Astrocyte of the hippocampus (primary cell): ENCODE measurements at places on chromosomes 3 and 15.

- no peak for DNase-seq
Observed at GRCh38 chr3:179962629-179963387, 73.9 kb downstream of the PEX5L start.

GRCh38 chr15:90701048-90701447 lies 16.1 kb upstream of the BLM start:
- DNase-seq, result no peak

- DNase-seq, result no peak
Observed at GRCh38 chr15:50232791-50233190, 32.7 kb downstream of the HDC start.

GRCh38 chr3:194874783-194875182 lies 189.1 kb downstream of the FAM43A start:
- no peak for DNase-seq

DNA sequence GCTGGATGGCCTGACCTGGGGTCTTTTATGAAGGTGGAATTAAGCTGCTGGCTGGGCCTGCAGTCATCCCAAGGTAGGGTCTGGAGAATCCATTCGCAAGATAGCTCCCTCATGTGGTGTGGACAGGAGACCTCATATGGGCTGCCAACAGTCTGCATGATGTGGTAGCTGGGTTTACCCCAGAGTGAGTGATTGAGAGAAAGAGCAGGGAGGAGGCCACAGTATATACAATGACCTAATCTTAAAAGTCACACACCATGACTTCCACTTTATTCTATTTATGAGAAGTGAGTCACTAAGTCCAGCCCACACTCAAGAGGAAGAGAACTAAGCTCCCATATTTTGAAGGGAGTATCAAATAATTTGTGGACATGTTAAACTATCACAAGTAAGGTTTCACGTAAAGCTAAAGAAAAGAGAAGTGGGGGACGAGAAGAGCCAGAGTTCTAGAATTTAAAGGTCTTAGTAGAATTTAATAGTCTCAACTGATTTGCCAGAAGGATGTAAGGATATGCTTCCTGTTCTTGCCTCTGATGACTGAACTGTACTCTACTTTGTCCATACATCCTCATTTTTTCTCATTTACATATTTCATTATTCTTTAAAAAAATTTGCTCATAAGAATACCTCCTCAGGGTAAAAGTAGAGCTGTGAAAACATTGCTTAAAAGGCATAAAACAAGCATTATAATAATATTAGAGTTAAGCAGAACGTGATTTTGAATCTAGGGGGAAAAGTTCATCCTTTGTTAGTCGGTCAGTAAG lies 184.4 kb downstream of the PEX5L start:
- DNase-seq, result peak; percentile 16

DNA sequence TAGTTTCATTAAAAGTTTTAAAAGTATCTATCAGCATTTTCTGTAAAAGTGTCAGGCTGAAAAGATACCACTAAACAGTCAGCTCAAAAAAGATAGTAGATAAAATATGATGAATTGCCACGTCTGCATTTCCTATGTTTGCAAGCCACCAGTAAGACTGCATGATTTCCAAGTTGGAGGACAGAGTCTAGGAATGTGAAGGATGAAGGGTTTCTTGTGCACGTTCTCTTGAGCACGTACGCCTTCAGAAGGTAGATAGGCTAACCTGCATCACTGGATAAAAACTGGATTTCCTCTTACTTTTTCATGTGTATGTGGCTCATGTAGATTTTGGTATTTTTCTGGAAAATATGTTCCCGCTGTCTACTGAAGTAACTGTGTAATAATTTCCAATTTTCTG lies 9.9 kb upstream of the SEMA6D start:
- no peak for DNase-seq

GRCh38 chr3:123432832-123433523 lies 15.9 kb downstream of the ADCY5 start:
- no peak for DNase-seq

GRCh38 chr3:14120111-14120920 lies 4.4 kb downstream of the CHCHD4 start:
- DNase-seq, result no peak

- DNase-seq, result no peak
Observed at GRCh38 chr3:72577190-72577589, 271.1 kb downstream of the SHQ1 start.

DNA sequence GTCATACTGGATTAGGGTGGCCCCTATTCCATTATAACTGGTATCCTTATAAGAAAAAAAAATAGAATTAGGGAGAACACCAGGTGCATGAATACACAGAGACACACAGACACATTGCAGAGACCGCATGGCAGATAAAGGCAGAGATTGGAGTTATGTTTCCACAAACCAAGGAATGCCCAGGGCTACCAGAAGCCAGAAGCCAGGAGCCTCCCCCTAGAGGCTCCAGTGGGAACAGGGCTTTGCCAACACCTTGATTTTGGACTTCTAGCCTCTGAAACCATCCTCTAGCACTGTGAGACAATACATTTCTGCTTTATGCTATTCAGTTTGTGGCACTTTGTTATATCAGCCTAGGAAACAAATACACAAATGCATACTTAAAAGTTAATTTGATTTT lies 10.4 kb downstream of the GOLM2 start:
- DNase-seq, result no peak

- no peak for DNase-seq
Observed at GRCh38 chr3:124530916-124531315, 199.3 kb upstream of the UMPS start.

DNA sequence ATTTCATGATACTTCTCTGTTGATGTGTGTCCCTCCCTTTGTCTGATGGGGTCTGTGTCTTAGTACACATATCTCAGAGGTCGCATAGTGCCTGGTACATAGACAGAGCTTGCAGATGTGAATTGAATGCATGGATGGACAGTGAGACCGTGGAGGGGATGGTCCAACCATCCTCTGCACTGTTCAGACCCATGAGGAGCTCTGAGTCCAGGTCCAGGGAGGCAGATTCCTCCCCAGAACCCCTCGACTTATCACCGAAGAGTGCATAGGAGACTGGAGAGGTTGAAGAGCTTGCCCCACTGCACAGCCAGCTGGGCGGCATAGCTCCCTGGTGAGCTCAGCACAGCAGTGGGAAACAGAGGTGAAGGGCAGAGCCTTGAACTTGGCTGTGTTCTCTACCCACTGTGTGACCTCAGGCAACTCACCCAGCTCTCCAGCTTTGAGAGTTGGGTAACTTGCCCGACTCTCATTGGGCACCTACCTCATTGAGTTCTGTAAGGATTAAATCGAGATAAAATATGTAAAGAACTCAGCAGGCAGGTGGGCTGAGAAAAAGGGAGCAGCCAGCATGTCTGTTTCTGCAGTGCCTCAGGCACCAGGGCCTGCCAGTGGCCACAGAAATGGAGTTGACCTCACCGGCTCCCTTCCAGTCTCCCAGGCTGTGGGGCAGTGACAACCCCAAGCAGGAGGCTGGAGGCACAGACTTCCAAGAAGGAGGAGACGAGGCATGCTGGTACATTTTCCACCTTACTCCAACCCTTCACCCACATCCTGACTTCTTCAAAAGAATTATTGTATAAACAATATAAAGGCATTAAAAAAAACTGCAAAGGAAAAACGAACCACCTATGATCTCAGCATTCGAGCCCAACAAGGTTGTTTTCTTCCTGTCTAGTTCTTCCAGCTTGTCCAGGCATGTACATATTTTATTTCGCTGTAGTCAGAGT lies 54.1 kb upstream of the TFRC start:
- DNase-seq, result peak; percentile 13

DNA sequence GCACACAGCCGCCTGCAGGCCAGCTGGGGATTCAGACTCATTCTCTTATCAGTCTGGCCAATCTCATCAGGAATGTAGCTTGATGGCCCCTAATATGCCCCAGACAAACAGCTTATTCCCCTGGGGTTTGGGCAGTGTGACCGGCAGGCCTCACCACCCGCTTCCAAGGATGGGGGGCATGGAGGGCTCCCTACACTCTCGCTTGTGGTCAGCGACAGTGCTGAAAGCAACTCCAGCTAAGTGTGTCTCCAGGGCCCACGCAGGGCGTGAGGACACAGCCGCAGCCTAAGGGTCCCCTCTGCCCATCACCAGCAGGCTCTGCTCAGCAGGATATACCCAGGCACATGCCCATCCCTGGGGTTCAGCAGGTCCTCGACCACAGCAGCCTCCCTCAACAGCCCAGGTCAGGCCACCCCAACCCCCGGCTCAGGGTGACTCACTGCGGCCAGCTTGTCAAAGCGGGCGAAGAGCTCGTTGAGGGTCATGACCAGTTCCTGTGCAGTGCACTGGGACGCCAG lies 116.7 kb downstream of the ADCY5 start:
- no peak for DNase-seq

GRCh38 chr3:48715174-48715800 lies 1.7 kb downstream of the IP6K2 start:
- DNase-seq, result peak; percentile 51

DNA sequence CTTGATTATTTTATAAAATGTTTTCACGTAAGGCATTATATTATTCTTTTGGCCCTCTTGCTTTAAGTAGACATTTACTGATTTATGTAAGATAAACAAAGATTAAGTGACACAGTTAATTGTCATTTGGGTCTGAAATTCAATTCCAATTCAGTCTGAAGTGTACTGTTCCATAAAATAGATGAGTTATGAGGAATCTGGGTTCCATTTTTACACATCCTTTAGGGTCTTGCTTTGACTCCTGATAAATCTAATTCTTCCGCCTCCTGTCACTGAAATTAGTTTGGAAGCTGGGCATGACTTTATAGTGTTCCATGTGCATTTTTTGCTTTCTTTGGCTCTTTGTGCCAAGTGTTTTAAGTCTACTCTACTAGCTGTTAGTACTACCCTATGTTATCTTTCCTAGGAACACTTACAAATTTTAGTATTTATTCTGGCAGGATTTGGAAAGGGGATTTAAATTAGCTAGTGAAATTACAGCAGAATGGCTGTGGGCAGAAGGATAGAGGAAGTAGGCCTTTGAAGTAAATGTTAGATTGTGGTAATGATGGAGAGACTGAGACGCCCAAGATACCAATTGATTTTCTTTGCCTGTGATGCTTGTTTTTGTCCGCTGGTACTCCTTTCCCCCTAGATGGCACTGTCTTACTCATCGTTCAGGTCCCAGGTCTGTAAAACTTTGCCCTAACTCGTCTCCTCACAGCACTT lies 14.3 kb downstream of the ARL8B start:
- peak; percentile 60 for DNase-seq

- no peak for DNase-seq
Observed at GRCh38 chr15:70067011-70067410, 30.7 kb downstream of the TLE3 start.

DNA sequence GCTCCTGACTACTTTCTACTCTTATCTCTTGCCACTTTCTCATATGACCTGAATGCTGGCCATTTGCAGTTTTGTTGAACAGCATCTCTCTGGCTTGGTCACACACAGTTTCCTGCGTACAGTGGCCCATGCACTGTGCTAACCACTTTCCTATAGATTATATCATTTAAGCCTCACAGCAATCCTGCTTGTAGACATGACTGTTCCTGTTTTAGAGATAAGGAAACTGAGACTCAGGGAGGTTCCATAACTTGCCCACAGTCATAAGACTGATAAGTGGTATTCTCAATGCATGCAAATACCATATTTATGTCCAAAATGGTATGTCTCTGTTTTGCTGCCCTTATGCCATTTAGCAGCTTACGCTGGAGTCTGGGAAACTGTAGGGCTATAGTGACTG lies 229.5 kb downstream of the NR1D2 start:
- no peak for DNase-seq

- DNase-seq, result no peak
Observed at GRCh38 chr3:10527295-10528001, 22.1 kb upstream of the ATP2B2 start.

- DNase-seq, result no peak
Observed at GRCh38 chr3:114417675-114418074, 123.8 kb downstream of the TIGIT start.

GRCh38 chr3:39122813-39123212 lies 15.3 kb downstream of the TTC21A start:
- DNase-seq, result no peak

DNA sequence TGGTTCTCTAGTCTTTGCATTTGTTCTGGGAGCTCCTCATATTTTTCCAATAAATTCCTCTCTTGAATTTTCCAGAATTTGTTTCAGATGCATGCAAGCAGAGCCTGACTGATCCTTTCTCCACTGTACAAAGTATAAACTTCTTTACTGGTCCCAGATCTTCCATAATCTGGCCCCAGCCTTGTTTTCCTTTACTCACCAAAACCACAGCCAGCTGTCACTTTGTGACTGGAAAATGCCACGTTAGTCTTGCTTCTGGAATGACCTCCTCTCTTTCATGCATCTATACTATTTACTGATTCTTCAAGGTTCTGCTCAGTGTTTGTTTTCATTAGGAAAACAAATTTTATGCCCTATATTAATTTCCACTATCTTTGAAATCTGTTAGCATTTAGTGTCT lies 60.4 kb upstream of the SPPL2A start:
- peak; percentile 11 for DNase-seq

- DNase-seq, result no peak
Observed at GRCh38 chr15:87942316-87942715, 314.2 kb downstream of the NTRK3 start.

DNA sequence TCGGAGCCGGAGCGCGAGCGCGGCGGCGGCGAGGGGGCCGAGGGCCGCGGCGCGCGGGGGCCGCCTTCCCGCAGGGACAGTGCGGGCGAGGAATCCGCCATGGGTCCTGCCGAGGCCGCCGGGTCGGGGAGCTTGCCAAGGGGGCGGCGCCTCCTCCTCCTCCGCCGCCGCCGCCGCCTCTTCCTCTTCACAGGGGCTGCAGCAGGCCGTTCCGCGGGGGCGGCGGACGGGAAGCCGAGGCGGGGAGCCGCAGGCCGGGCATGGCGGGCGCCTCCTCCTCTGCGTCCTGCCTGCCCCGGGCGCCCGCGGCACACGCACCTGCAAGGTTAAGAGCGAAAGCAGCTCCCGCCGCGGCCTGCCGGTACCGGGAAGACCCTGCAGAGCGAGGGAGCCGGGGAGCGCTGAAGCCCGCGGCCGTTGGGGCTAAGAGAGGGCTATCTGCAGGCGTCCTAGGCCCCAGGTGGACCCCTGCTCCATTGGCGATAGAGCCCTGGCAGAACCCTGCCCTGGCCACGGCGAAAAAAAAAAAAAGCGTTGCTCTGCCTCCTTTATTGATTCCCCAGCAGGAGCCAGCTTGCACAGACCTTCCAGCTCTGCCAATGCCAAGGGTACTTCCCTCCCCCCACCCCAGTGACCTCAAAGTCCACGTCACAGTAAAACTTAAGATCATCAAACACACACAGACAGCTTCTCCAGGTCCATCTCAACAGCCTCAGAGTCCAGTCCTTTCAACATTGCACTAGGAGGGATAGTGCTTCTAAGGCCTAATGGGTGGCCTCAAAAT lies at the start of gene LYSMD2:
LYSMD2 (minus strand) TSS at position 134 of the 784 bp plus-strand sequence; CDS start at position 101, 33 bp downstream.
- peak; percentile 79 for DNase-seq

GRCh38 chr3:13119471-13120220 lies 46.4 kb upstream of the IQSEC1 start:
- no peak for DNase-seq

GRCh38 chr3:171456765-171457606 lies 3.2 kb downstream of the TNIK start:
- peak; percentile 8 for DNase-seq
